GM04503 (cell line): ENCODE measurements at places on chromosomes 6 and 20.

- DNase-seq = no peak
Observed at GRCh38 chr6:782141-782540, 89.2 kb upstream of the EXOC2 start.

DNA sequence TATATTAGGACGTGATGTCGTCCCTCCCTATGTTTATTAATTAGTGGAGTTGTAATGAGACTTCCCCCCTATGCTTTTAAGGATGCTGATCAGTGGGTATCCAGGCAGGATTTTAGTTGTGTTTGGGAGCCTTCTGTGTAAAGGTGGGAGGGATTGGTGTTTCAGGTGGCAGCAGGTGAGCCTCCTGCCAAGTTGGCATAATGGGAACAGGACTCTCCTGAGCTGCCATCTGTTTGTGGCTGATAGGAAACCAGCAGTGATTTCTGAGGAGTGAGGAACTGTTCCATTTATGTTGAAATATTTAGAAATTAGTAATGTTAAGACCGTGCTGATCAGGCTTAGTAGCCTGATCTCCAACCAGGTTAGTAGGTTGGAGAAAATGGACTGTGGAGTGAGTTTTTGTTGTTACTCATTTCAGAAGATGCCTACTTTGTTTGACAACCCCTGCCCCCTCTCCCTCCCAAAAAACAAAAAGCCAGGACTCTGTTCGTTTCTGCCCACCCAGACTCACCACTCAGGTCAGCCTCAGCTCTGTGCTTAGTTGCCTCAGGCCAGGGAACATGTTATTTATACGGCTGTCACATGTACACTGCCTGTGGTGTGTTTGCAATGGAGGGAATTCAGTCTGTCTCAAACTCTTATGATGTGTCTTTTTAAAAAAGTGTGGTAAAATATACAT lies 55.4 kb upstream of the TULP4 start:
- DNase-seq = no peak

GRCh38 chr6:30641048-30641447 lies 5.9 kb upstream of the C6orf136 start:
- no peak for DNase-seq

- no peak for DNase-seq
Observed at GRCh38 chr20:23254034-23254433, 96.6 kb upstream of the NXT1 start.

- no peak for DNase-seq
Observed at GRCh38 chr6:108944071-108944470, 95.8 kb downstream of the ARMC2 start.

DNA sequence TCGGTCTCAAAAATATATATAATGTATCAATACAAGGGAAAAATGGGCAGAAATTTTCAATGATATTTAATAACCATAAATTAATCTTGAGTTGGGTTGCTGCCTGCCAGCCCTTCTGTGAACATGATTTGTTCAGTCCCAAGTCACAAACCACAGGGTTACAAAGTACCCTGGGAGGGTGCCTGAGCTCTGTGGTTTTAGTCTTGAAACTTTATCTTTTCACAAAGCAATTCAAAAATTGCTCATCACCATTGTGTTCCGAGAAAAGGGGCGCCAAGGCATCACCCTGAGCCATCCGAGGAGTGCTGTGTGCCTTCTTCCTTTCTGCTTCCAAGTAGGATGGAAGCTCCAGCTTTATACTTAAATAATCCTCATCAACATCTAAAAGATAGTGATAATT lies 141.6 kb upstream of the AKAP12 start:
- no peak for DNase-seq
